Tongue (tissue), 3 donors: ENCODE measurements at places on chromosomes 3 and 15. TPM values are rescaled to one million over a fixed set of nuclear protein-coding genes. Genes with fewer than 3 reads are reported as not detected.
A peak's percentile ranks its signal among the peaks of the same experiment; 100 is the strongest.

GRCh38 chr3:4062621-4063020 lies 240.5 kb upstream of the SETMAR start:
- DNase-seq, result no peak

- no peak for DNase-seq
Measured at GRCh38 chr15:72033285-72033684, 84.7 kb downstream of the MYO9A start.

NPAP1 gene
- not detected for total RNA-seq

STAG1 gene
- total RNA-seq, result 95.8 TPM

AQP9 gene
- 0.62 TPM for total RNA-seq

DNA sequence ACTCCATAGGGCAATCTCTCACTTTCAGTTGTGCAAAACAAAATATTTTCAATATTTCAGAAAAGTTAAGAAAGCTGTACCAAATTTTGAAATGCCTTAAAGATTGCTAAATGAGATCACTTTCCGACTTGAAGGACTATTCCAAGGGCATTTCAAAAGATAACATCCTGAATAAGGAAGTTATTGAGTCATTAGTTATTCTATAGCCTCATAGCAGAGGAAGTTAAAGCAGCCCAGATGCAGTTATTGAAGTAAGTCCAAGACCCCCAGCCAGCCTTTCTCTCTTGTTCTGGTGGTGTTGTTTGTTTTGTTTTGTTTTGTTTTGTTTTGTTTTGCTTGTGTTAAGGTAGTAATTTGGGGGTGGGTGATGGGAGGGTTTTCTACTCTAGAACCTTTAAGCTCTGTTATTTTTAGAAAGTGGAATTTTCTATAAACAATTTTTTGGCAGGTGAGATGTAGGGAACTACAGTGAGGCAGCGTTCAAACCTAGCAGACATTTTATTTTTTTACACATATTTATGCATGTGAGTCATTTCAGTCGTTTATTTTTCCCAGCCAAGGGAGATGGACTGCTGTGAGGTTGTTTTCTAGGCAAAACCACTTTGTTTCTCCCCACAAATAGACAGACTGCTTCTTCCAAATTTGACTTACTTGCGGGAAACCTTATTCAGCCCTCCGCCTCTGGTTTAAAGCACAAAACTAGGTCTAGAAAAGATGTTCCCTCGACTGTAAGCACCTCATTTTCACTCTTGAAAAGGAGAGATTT lies 216.3 kb upstream of the ARPP21 start:
- DNase-seq, result peak; percentile 37

HRG gene
- not detected for total RNA-seq
